ENCODE measurements at places on chromosomes 2 and 18. TPM values are rescaled to one million over a fixed set of nuclear protein-coding genes. Genes with fewer than 3 reads are reported as not detected.

Gene WNT10A
- polyA plus RNA-seq: 0.59 TPM

GRCh38 chr2:96470636-96471035 is 34.5 kb downstream of the NEURL3 start:
- no peak for DNase-seq

DNA sequence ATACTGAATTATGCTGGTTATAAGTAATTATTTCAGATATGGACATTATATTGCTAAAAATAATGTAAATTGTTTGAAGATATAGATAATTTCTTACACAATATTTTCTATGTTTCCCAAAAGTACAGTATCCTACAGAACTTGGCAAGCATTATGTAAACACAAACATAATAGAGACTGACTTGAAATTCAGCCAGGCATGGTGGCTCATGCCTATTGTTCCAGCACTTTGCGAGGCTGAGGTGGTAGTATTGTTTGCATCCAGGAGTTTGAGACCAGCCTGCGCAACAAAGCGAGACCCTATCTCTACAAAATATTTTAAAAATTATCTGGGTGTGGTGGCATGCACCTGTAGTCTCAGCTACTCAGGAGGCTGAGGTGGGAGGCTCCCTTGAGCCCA is 1300.5 kb upstream of the DDX18 start:
- DNase-seq: no peak

DNA sequence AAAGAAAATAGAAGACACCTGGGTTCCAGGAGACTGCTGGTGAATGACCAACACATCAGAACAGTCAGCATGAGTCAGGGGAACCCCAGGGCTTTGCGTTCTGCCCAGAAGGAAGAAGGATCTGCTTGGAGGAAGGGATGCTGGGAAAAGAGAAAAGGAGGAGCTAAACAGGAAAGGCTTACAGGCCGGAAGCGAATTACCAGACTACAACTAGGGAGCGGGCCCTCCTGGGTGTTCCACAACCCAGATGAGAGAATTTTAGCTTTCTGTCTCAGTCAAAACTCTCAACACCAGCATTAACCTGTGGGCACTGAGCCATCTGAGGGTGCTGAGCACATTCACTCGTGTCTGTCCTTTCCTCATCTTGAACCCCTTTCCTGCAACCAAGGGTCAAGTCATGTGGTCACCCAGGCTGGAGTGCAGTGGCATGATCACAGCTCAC is 19.2 kb downstream of the CDC42EP3 start:
- no peak for DNase-seq

DNA sequence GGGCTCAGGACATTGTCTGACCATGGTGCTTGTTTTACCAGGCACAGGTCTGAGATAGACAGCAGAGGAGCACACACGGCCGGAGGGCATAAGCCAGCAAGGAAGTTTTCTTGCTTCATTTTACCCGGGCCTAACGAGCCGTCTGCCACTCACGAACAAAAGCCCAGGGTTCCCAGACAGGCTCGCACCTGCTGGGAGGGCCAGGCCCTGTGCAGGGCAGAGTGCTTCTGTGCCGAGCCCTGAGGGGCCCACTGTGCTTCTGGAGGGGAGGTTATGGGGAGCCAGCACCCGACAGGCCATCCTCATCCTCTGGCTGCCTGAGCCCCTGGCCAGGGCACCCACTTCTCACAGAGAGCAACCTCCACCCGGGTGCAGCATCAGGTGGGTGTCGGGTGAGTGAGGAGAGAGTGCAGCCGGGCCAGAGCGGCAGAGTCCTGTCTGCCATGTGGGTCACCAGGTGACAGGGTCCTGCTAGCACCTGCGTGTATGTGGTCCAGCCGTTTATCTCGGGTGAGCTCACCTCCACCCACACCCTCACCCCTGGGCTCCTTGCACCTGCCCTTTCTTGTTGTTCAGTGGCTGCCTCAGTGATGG is 297.9 kb downstream of the NDUFA10 start:
- no peak for DNase-seq

DNA sequence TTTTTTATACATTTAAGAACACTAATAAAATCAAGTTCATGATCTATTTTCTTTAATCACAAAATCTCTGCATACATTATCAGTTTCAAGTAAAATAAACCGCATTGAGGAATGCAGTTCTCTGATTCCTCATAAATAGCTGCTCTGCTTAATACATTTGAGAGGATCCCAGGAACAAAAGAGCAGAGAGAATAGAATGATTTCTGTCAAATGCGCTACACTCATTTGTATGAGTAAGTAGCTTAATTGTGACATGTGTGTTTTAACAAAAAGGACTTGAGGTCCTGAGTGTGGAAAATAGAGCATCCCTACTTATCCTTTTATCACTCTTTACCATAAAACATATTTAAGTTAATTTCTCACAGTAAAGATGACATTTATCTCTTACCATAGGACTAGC is 134.0 kb downstream of the PID1 start:
- no peak for DNase-seq

DNA sequence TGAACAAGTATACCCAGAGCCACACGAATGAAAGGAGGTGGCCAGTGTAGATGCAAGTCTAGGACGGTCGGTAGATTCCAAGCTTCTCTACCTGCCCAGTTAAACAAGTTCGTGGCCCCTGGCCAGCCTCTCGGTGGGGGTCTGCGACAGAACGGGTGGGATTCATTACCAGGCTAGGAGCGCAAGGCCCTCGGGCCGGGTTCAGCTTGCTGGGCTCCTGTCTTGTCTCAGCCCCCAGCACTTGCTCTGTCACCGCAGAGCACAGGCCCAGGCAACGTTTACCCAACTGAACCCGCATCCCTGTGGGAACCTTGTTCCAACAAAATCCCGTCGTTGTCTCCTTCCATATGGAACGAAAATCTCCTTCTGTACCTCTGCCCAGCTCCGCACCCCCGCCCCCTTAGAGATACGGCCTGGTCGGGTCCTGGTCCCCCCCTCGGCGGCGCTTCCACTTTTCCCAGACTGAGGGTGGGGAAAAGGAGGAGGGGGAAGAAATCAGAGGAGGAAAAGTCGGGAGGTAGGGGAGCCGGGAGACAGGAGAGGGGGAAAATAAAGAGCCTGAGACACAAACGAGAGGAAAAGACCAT is 1.9 kb upstream of the EMX1 start:
- no peak for DNase-seq

Gene CRACDL
- polyA plus RNA-seq: 1.5 TPM

DNA sequence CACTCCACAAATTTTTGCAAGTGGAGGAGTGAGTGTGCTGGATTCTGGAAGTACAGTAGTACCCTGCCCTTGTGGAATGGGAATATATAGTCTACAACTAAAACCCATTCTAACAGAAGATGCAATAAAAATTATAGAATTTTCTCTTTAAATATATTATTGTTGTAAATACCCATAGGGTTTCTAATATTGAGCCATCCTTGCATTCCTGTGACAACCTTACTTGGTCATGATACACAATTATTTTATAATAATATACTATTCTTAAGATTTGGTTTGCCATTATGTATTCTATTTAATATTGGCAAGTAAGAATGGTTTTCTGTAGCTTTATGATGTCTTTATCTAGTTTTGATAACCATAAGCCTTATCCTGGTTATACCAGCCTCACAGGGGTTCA is 52.2 kb downstream of the EML6 start:
- DNase-seq: no peak

Gene ODC1
- polyA plus RNA-seq: 444 TPM

DNA sequence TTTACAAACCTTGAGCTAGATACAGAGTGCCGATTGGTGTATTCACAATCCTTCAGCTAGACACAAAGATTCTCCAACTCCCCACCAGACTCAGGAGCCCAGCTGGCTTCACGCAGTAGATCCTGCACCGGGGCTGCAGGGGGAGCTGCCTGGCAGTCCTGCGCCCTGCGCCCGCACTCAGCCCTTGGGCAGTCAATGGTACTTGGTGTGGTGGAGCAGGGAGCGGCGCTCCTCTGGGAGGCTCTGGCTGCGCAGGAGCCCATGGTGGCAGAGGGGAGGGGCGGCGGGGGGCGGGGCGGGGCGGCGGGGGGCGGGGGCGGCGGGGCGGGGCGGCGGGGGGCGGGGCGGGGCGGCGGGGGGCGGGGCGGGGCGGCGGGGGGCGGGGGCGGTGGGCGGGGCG is 923.4 kb downstream of the SOCS6 start:
- no peak for DNase-seq

- DNase-seq: no peak
Observed at GRCh38 chr2:83386549-83386948, 1072.5 kb downstream of the SUCLG1 start.

GRCh38 chr18:11728249-11728648 is 39.2 kb downstream of the GNAL start:
- DNase-seq: no peak

- DNase-seq: no peak
Observed at GRCh38 chr2:162067596-162067995, 6.4 kb downstream of the DPP4 start.

GRCh38 chr2:59250307-59250677 is 1009.2 kb upstream of the FANCL start:
- DNase-seq: no peak

GRCh38 chr2:12244070-12244469 is 472.7 kb upstream of the TRIB2 start:
- DNase-seq: no peak

Gene MC2R
- polyA plus RNA-seq: 0.09 TPM

Gene KIF5C
- 4.1 TPM for polyA plus RNA-seq

GRCh38 chr18:76771192-76771799 is 51.1 kb upstream of the ZNF236 start:
- DNase-seq: no peak

Gene FBXO48
- polyA plus RNA-seq: 2.4 TPM

DNA sequence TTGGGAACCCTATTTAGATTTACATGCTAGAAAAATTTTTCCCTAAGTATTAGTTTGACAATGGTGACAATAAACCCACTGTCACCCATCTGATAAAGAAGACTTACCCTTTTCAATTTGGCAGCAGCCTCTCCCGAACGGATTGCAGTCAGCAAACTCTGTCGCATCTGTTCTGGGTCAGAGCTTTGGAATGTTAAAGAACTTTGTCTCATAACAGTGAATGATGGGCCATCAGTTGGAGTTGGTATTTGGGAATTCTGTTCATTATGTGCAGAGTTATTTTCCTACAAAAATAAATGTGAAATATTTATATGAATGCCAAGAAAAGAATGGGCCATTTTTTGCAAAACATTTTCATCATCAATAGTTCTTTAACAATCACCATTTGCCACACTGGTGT is 70.8 kb upstream of the GRB14 start:
- DNase-seq: no peak

- DNase-seq: no peak
Observed at GRCh38 chr2:95310651-95311050, 13.5 kb downstream of the KCNIP3 start.

DNA sequence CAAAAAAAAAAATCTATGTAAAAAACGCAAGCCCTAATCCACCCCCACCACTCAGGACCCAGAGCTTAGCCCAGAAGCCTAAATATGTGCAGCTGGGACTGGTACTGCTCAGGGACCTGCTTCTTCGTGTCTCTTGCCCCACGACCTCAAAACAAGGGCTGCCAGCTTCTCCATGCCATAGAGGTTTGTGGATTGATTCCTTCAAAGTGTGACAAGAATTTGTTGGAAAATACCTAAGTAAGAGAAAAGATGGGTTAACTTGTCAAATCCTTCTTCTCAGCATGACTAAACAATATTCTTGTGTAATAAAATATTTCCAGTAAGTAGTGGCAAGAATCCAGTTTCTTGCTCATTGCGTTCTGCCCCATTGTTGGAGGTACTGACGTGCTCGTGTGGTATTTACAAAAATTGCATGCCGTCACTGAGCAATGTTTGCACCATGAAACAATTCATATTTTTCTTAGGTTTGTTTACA is 825 bp upstream of the SCYGR1 start:
- DNase-seq: no peak

DNA sequence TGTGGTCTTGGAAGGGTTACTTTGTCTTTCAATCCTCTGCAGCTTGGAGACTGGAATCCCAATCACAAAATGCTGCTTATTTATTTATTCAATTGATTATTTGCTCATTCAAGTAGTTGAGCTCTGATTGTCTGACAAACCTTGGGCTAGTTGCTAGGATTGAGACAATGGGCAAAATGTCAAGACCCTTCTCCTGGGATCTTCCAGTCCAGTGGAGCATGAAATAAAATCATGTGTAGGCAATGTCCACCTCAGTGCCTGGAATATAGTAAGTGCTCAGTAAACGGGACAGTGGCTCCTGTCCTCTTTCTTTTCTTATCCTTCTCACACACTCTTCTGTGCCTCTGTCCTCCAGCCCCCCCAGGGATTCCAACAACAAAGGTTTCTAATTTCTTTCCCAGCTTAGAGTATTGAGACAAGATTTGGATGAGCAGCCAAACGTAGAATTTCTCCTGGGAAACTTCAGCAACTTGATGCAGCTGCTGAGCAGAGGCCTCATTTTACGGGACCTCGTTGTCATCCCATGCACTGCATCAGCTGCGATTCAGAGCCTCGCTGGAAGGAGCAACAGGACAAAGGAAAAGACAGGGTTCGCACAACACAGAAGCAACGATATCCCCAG is 545.0 kb downstream of the SOX11 start:
- DNase-seq: peak; percentile 72

Gene ASB18
- 0.17 TPM for polyA plus RNA-seq

DNA sequence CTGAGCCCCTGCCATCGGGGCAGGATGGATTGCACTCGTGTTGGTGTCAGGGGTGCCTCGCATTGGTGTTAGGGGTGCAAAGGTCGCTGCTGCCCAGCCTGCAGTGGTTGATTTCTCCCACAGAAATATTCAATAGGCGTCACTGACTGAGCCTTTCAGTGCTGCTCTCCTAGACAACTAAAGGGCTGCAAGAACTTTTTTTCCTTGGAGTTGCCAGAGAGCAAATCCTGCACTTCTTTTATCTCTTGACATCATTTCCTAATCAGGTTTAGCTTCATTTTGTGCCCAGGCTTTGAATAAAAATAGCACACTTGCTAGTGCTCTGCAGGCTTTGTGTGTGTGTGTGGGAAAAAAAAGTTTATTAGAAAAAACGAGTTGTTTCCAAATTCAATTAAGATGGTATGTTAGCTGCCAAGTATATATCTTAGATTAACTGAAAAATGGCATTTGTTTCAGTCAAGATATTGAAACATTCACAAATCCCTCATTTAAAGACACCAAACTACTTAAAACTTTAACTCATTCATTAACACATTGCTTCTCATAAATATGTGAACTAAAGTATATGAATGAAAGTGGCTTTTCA is 125.6 kb downstream of the SOCS6 start:
- DNase-seq: no peak

GRCh38 chr2:50858156-50858555 is 173.8 kb downstream of the NRXN1 start:
- DNase-seq: no peak
